ENCODE measurements at places on chromosomes 4 and X.

DNA sequence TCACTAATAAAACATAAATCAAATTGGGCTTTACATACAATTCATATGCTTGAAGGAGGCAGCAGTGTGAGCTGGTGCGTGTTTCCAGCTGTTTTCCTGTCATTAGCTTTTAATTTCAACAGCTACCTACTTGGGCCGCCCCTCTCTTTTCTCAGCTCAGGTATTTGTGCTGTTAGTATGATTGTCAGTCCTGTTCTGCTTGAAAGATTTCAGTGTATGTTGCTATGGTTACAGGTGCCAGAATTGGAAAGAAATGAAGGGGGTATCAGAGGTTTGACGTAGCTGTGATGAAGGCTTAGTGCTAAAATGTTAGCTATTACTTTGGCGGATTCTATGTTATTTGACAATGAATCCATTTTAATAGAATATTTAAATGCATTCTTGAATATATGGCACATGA, 440.3 kb downstream of the ZIC3 start:
- DNase-seq = no peak

- DNase-seq = no peak
Observed at GRCh38 chrX:150769408-150769807, 76.2 kb downstream of the MTMR1 start.

DNA sequence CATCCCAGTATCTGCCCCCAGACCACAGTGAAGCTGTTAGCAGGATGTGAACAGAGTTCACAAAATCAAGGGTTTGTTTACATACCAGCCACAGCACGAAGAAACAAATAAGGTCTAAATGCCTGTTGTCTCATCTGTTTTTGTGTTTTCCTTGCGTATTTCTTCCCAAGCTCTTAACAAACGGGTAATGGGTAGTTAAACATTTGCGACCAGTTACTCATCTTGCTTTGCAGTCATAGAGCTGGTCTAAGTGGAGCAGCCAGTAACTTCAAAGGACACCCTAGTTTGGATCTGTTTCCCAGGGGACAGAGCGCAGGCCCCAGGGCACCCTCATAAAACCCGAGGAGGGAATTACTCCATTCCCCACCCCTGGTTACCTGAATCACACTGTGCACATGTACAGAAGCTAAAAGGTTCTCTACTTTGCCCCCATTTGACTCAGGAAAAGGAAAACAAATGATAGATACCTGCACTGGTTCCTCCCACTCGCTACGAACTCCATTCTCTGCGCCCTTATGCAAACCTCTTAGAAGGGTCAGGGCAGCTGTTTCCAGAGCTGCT, 68.8 kb downstream of the MAML3 start:
- no peak for DNase-seq

GRCh38 chr4:2649604-2650114, 106.5 kb downstream of the TNIP2 start:
- DNase-seq = no peak

DNA sequence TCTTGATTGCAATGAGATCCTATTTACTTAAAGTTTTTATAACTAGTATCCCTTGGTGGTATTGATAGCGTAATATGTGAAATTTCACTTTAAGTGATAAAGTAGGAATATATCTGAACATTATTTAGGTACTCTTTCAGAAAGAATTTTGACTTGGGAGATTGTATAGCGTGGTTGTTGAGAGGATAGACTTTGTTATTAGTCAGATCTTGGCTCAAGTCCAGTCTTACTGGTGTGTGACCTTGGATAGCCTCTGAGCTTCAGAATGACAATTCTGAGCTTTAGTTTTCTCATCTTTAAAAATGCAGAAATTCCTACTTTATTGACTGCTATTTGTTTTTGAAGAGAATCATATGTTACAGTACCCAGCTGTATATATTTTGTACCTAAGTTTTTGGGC, 32.6 kb downstream of the DCK start:
- no peak for DNase-seq

GRCh38 chr4:129622566-129622965, 526.6 kb downstream of the C4orf33 start:
- DNase-seq = no peak

GRCh38 chr4:87076690-87077358, 142.0 kb downstream of the AFF1 start:
- no peak for DNase-seq

Data from KBM-7 (cell line).